ENCODE measurements at places on chromosomes 2 and 18.

- DNase-seq: no peak
Measured at GRCh38 chr2:196266351-196266750, 95.0 kb upstream of the STK17B start.

GRCh38 chr2:78817430-78817829, 208.1 kb upstream of the REG3G start:
- no peak for DNase-seq

DNA sequence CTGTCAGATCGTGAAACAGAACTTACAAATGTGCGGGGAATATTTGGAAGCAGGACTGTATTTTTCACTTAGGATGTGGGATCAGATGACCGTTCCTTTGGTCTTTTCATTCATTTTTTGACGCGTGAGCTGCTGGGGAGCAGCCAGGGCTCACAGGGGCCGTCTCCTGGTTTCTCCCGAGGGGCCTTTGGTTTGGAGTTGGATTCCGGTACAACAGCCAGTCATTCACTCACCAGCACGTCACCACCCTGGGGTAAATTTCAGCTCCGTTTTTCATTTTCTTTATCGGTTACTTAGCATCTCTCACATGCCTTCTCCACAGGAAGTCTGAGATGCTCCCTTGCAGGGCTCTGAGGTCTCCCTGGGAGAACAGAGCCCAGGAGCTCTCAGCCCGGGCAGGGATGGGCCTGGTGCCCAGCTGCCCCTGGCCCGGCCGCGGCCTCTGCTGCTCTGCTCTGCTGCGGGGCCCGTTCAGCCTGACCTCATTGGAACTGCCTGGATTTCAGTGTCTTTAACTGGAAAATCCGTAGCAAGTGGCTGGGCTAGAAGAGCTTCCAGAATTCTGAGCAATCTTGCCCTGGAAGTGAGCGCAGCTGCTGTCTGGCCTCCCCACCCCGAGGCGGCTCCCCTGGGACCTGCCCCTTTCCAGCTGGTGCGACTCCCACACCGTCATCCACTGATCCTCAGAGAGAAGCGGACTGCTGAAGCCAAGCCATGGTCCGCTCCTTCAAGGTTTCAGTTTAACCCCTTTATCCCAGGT, 335.6 kb downstream of the EIPR1 start:
- no peak for DNase-seq

DNA sequence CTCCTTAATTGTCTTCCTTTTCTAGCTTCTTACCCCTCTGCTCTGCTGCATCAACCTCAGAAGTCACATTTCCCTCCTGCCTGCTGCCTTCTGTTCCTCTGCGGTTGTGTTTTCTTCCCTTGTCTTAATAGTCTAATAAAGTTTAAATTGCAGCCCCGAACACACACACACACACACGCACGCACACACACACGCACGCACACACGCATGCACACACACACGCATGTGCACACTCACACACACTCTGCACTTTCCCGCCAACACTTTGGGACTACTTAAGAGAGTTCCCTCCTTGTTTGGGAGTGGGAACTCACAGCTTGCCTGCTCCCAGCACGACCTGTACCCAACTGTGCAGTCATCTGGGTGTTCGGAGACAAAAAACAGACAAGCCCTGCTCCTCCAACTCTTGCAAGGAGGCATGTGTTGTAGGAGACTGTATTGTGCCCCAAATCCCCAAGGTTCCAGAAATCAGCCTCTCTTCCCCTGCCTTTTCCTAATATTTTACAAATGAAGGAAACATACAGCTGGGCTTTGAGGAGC, 99.1 kb downstream of the SETBP1 start:
- no peak for DNase-seq

DNA sequence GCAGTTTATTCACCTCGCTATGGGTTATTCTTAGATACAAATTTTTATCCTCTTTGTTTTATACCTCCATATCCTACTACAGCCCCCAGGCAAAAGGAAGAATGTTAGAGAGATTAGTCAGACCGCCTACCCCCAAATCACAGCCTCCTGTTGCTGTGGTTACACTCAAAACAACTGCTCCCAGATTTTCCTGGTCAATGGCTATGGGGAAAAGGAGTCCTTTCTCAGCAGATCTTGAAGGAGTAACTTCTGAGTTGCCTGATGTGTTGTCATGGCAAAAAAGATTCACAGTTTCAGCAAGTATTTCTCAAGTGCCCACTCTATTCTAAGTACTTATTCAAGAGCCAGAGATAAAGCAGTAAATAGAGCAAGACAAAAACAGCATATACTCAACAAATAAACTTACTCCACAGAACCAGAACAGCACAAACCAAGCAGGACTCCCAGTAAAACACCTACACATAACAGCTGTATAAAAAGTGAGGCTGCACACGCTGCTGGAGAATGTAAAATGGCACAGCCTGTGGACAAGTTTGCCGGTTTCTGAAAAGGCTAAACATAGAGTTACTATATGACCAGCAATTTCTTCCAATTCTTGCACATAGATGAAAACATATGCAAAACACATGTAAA, 104.8 kb downstream of the NOL10 start:
- no peak for DNase-seq

DNA sequence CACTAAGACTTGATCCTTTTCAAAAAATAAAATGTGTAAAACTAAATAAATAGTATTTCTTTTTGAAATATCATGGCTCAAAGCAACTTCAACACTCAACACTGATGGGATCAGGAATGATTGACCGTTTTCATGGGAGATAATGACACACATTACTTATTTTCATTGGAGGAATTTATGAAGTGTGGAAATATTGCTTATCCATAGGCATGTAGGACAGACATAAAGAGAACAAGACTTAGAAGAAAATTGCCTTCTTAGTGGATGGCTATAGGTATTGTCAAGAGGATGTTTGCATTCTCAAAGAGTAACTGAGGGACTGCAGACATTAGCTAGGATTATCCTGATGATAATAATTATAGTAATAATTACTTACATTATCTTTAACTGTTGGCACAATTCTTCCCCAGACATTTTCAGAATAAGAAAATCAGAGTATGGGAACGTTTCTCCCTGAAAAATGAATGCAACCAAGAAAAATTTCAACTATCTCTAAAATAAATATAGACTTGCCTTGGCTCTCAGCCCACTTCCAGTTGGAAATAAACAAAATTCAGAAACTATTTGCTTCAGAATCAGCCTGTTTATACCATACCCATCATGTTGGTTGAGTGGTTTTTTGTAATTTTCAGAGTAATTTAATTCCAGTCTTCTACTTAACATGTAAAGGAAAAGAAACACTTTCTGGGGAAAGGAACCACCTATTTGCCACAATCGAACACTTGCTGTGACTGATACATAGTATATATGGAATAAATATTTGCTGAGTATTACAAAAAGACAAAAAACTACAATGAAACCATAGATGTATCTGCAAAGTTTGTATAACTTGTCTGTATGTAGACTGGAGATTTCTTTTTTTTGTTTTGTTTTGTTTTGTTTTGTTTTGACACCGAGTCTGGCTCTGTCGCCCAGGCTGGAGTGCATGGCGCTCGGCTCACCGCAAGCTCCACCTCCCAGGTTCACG, 165.7 kb downstream of the TMX3 start:
- no peak for DNase-seq

DNA sequence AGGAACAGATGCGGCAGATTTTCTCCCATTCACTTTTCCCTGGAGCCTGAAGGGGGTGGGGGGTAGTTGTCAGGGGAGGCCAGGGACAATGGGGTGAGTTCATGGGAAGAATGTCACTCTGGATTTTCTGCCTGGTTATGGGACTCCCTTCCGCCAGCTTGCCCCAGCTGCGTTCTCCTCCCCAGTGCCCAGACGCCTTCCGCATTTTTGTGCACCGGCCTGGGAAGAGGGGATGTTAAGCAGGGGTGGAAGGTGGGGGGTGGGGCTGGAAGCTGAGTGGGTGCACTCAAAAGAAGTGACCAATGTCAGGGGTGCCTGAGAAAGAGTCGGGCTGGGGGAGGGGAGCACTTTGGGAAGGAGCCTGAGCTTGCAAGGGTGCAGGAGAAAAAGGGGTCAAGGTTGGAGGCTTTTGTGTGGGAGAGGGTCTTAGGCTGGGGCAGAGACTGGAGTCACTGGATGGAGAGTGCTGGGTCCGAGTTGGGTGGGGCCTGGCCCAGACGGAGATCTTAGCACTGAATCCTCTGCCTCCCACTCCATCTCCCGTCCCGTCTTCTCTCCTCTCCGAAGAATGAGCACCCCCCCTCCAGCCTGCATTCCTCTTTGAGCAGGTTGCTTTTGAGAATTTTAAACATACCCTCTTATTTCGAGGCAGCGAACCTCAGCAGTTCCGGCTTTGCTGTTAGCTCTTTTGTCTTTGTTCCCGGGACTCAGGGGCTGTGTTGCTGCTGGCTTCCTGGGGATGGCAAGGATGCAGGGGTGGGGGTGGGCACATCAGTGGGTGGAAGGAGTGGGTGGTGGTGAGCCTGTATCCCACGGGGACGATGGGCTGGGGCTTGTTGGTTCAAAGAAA, 2.7 kb downstream of the IGFBP2 start:
- no peak for DNase-seq

DNA sequence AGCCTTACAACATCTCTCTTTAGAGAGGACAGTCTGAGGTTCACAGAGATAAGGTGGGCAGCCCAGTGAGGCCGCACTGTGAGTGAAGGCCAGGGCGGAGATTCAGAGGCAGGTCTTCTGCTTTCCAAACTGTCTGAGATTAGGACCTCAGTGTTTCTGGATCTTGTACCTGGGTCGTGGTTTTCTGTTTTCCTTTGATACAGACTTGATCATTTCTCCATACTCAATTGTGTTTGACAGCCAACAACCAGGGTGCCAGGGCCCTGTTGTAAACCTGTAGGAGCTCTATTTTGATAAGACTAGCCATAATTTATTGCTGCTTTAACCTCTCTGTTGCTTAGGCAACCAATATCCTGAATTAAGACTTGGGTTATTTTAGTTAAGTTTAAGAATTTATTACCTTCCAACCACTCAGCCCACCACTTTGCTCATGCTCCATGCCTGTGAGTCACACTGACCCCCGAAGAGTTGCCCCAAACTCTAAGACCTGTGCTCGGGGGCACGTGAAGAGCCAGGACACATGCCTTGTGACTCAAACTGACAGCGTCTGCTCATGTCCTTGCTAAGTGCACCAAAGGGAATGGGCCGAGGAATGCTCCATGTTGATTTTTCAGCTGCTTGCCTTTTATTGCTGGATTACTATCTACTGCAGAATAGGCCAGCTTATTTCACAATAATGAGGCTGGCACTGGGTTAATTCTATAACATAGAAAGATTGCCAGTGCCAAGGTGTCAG, 248.6 kb downstream of the BCL2 start:
- no peak for DNase-seq

GRCh38 chr2:71713581-71714580, 260.5 kb downstream of the DYSF start:
- no peak for DNase-seq

DNA sequence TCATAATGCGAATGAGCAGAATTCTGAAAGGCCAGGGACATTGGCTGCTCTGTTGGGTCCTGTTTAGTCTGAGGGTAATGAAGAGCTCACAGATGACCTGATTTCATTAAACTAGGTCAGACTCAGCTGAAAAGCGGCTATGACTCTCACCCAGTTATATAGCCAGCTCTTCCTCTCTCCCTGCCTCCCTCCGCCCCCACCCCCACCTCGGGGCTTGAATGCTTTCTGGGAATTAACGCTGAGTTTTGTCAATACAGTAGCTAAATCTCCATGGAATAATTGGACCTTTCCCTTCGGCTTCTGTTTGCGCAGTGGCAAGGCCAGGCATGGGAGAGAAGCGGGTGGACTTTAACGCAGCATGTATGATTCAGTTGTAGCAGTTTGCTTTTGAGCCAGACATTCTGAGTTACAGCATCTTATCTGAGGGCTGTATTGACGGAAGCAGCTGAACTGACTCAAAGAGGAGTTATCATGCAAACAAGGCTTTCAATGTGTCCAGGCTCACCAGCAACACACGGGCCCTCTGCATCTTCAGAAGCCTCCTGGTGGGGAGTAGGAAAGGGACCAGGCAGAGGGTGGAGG, 110.6 kb downstream of the MYCN start:
- no peak for DNase-seq

GRCh38 chr2:186862869-186863709, 14.1 kb upstream of the ZSWIM2 start:
- no peak for DNase-seq

GRCh38 chr18:79934311-79935097, 16.9 kb downstream of the SLC66A2 start:
- DNase-seq: no peak

GRCh38 chr2:86038291-86039081, 67.2 kb downstream of the POLR1A start:
- DNase-seq: peak; percentile 41

DNA sequence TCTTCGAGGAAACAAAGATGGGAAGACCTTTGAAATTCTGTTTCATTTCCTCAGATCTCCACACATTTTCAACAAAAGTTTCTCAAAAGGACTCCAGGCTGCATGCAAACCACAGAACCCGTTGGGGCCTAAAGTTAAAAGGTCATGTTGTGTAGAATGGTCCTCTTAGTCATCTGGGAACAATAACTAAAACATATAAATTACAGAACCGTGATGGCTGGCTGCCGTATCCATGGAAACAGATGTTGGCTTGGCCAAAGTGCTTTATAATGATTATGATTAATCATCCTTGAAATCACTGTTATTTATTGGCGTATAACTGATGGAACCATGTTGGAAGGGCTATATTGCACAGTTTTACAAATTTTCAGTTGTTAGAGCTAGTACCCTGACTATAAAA, 182.8 kb upstream of the CRIM1 start:
- DNase-seq: no peak

GRCh38 chr18:37286801-37287200, 278.8 kb downstream of the CELF4 start:
- no peak for DNase-seq

DNA sequence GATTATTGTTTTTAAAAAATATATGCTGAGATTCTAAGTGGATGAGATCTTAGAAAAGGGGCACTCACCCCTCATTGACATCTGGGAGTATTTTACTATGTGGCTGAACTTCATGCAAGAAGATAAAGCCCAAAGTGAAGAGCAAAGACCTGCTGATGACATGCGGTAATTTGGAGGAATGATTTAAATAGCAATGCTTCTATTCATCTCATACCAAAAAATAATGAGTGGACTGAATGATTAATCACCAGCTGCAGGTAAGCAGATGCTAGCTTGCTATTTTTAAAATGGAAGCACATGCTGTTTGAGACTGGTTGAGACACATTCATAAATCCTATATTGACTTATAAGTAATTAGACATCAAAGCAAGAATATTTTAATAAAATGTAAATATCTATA, 12.7 kb upstream of the CDK15 start:
- no peak for DNase-seq

GRCh38 chr2:240344904-240345303, 90.6 kb upstream of the GPC1 start:
- DNase-seq: no peak

GRCh38 chr2:203623096-203623495, 83.3 kb upstream of the CD28 start:
- DNase-seq: no peak

GRCh38 chr2:71078624-71079023, 10.2 kb downstream of the NAGK start:
- DNase-seq: no peak

GRCh38 chr2:43537137-43537536, 58.7 kb downstream of the THADA start:
- no peak for DNase-seq

Measured in activated CD4-positive, CD25-positive, alpha-beta regulatory T cell treated with anti-CD3 and anti-CD28 coated beads, Interleukin-2, amount 50 U/mL, for 72 hours (primary cell).